ENCODE measurements at places on chromosomes 12 and 14.

GRCh38 chr12:57452181-57452936 is 2.7 kb upstream of the INHBE start:
- DNase-seq = no peak

DNA sequence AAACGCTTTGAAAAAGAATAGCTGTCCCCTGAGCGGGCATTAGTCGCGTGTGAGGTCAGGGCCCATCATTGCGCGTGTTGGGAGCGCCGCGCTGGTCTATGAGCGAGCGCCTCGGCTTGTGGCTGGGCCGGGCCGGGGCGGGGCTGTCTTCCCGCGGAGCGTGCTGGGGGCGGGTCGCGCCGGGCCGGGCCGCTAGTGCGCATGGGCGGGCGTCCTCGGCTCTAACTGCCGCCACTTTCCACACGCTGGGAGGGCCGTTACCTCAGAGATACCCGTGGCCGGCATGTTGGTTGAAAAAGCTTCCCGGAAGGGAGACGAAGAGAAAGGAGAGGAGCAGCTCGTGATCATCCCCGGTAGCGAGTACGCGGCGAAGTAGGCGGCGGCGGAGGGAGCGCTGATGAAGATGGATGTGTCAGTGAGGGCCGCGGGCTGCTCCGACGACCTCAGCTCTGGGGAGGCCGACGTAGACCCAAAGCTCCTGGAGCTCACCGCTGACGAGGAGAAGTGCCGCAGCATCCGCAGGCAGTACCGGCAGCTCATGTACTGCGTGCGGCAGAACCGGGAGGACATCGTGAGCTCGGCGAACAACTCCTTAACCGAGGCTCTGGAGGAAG is at the start of gene EID3:
TSS of gene EID3 (plus strand) at position 202 of the 614 bp plus-strand sequence. CDS start at position 398, 196 bp downstream.
- DNase-seq = peak; percentile 27

GRCh38 chr12:65454115-65454787 is 175.8 kb downstream of the MSRB3 start:
- DNase-seq = no peak

DNA sequence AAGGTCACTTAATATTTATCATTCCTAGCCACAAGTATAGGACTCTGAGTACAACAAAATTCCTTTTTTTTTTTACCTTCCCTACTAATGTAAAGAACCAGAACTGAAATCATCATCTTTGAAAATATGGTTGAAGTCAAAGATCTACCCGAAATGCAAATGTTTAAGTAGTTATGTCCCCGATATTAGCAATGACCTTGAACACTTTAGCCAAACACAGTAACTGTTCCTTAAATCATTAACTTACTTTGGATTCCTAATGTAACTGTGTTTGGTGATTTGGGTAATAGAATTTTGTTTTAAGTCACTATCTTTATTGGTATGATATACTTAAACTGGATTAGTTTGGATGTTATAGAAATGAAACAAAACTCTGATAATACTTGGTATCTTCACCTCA is 14.4 kb downstream of the ITPR2 start:
- no peak for DNase-seq

GRCh38 chr12:124539084-124540041 is 28.0 kb downstream of the NCOR2 start:
- DNase-seq = no peak

DNA sequence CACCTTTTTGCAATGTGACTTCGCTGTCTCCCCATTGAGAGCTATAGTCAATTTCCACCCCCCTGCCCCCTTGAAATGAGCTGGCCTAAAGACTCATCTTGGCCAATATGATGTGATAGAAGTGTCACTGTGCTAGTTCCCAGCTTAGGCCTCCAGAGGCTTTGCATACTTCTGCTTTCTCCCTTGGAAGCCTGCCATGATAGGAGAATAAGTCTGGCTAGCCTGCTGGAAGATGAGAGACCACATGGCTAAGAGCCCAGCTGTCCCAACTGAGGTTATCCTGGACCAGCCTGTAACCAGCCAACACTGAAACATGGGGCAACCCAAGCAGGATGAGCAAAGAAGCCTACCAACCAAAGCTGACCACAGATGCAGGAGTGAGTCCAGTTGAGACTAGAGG is 196.9 kb downstream of the GRIN2B start:
- no peak for DNase-seq

DNA sequence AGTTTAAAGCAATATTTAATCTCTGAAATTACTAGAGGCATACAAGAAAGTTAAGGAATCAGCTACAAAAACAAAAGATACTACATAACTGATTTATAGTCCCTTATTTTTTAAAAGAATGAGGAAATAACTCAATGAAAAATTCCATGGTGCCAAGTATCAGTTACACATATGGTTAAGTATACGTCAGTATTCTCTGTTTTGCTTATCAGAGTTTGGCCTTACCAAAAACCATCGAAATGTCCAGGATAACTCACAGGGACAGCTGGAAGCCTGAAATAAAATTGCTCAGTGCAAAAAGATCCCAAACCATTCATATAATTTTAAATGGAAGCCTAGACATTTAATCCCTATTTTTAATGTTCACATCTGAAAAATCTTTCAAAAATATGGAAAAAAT is 3.6 kb downstream of the CFL2 start:
- DNase-seq = no peak

- DNase-seq = no peak
These were observed 2.7 kb downstream of the APOLD1 start for GRCh38 chr12:12788131-12788530.

DNA sequence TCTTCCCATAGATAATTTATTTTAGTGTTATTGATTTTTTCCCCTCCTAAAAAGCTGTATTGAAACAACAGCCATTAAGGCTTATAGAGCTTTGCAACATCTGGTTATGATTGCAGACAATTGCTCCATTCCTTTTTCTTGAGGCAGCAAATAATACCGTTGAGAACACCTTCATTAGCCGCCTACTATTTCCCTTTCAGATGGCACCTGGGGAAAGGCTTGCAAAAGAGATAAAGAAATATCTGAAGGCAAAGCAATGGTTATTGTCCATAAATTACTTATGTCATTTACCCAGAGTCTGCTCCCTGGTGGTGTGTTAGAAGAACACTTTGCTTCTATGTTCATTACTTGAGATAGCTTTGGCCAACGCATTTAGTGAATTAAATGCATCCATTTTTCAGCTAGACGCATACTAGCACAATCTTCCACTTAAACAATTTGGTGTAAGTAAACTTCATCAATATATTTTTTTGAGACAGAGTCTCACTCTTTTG is 377.8 kb downstream of the KCNH5 start:
- DNase-seq = no peak

- DNase-seq = no peak
These were observed 12.5 kb downstream of the VWF start for GRCh38 chr12:6112004-6112403.

DNA sequence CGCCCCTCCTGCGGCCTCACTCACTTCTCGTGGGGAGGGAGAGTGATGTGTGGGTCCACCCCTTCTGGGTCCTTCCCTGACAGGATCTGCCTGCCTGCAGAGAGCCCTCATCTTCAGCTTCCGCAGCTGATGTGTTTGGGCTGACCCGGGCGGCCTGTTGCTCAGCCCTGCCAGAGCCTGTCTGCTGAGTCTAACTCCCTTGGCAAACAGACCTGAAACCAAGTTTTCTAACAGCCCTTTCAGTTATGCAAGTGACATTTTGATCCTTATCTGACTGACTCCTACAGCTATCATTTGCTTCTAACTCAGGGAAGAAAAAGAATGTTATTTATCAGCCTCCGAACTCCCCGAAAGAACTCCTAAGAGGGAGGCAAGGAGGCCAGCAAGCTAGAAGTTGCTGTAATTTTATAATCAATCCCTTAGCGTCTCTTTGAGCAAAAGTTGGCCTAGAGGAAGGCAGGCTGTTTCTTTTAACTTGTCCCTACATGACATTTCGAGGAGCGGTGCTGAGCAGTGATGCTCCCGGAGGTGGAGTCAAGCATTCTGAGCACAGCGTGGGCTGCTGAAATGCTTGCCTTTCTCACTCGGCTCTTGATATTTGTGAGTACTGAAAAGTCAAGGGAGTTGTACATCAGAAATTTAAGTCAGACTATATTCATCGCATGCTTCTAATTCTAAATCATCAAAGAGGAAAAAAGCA is 31.5 kb upstream of the CACNA2D4 start:
- DNase-seq = no peak

DNA sequence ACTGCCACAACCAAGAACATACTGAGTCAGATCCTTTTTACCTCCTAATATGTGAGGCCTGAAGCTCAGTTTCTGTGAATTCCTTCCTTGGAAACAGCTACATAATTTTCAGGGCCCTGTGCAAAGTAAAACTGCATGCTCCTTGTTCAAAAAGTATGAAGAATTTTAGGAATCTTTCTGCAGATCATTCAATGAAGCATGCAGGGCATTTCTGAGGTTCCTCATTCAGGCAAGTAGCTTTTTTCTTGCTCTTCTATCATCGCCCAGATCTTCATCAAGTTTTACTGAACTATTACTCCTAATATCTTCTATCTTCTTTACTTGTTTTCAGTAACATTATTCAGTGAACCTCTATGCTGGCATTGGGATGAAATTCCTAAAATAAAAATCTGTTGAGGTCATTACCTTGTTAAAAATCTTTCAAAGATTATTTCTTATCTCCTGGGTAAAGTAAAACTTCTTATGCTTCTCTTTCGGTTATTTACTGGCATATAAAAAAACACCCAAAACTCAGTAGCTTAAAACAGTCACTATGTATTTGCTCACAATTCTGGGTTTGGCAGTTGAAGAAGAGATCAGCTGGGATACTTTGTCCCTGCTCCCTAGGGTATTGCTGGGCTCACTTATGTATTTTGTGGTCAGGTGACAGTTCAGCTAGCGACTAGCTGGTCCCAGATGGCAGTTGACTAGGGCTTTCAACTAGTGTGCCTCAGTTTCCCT is 42.6 kb upstream of the KRR1 start:
- no peak for DNase-seq

DNA sequence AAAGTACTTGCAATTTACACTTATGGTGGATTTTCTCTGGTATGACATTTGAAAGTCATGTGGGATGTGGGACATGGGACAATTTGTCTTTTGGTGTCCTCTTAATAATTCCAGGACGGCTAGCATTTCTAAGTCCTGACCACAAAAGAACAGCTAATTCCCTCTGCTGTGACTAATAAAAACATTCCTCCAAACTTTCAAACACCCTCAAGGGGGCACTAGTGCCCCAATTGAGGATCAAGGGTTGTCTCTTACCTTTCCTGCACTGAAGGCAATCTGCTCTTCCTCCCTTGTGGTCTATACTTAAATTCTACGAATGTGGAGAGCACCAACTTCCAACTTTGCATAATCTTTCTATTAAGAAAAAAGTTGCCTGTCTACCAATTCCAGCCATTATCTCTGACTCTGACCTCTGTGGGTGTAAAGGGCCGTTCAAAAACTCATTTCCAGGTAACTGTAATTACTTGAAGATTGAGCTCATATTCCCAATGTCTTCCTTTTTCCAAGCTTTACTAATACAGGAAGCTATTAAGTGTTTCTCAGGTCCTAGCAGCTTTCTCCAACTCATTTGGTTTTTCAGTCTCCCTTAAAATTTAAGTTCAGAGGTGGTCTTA is 210.2 kb downstream of the PTPRO start:
- DNase-seq = no peak

DNA sequence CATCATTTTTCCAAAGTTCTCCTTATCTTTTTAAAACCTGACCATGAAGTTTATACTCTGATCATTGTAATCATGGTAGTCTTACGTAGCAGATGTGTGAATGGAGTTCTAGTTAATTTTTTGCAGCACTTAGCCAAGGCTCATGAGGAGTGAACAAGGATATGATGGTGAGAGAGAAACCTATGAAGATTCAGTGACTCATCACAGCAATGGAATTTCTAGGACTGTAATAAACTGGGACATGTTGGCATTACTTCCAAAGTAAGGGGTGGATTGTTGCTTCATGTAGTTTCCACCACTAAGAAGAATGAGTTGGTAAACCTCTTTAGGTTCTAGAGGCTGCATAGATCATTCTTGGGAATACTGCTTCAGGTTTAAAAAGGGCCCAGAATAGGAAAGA is 102.7 kb downstream of the LRRIQ1 start:
- DNase-seq = no peak

GRCh38 chr12:116697716-116698115 is 40.2 kb downstream of the SPRING1 start:
- DNase-seq = no peak

DNA sequence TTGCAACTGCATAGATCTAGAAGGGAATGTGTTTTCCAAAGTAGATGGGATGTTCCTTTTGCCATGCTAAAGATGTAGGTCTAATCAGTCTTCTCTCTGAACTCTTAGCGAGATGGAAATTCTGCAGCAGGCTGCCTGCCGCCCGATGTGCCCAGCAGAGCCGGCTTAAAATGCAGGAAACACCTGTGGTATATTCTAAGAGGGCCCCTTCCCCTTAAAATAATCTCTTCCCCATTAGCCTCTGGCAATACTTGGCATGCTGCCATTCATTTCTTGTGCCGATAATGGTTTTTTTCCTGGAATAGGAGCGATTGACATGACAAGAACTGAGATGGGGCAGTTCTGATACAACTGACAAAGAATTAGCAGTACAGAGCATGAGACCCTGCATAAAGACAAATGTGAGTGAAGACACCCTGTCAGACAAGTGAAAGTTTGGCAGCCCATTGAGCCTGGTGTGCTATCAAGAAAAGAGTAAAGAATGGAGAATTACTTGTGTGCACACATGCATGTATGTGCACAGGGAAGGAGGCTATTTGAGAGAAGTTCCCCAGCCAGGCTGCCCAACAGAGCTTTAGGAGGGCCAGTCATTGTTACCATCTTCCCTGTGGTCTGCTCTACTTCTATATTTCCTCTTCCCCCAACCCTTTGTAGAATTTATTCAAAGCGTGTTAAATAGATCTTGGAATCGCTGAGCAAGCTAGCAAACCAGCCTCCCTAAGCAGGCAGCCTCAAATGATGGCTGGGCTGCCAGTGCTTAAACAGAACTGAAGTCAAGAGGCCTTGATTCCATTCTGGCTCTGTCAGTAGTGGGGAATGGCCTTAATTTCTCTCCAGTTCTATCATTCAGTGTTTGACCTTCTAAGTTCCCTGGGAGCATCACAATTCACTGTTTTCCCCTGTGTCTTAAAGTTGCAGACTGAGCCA is 29.6 kb upstream of the NTF3 start:
- DNase-seq = no peak

DNA sequence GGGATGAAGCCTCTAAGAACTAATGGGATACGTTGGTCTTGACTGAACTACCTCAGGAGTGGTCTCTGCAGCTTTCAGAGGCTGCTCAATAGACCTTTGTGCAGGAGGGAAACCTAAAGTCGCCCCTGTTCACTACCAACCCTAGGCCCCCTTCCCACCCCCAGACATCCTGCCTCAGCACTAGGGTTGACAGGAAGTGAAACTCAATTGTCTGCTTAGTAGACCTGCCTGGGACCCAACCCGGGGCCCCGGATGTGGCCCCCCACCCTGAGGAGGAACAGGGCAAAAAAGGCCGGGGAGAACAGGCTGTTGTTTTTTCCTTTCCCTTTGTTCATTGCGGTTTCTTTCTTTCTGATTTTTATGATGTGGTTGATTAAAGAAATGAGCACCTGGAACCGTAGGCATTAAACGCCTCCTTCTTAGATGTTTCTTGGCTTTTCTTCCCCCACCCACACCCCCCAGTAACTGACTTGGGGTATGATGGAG is 1.6 kb upstream of the DGKA start:
- DNase-seq = no peak
